ENCODE measurements at places on chromosomes 13 and 19.

DNA sequence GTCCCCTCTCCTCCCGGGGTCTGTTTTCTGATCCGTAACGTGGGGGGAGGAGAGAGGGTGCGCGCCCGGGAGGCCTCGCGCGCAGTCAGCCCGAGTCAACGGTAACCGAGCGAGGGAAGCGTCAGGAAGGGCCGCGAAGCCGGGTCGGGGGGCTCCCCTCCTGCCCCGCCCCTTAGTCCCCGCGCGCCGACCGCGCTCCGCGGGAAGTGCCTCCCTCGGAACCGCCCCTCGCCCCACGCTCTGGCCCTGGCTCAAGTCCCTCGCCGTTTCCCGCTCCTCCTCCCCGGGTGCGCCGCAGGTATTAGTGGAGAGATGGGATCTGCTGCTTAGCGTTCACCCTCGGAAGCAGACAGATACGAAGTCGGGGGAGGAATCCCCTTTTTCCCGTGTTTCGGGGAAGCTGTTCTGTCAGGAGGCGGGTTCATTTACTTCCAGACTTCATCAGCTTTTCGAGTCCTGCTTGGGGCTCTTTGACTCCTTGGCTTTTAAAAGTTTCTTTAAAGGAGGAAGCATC, 770 bp downstream of the HNRNPM start:
- no peak for DNase-seq

DNA sequence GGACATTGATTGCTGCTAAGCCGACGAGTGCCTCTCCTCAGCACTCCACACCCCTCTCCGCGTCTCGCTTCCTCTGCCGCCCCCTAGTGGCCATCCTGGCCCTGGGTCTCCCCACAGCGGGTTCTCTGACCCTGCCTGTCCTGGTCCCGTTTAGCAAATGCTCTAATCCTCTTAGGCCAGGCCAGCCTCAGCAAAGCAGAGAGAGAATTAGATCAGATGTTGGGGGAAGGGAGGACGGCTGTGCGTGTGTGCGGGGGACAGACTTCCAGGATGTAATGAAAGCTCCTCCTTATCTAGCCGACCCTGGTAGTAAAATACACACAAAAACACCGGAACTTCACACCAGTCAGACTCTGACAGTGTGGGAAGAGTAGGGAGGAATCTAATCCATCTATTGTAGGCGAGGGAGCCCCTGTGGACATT, 4.5 kb downstream of the TPRX2 start:
- peak; percentile 8 for DNase-seq

DNA sequence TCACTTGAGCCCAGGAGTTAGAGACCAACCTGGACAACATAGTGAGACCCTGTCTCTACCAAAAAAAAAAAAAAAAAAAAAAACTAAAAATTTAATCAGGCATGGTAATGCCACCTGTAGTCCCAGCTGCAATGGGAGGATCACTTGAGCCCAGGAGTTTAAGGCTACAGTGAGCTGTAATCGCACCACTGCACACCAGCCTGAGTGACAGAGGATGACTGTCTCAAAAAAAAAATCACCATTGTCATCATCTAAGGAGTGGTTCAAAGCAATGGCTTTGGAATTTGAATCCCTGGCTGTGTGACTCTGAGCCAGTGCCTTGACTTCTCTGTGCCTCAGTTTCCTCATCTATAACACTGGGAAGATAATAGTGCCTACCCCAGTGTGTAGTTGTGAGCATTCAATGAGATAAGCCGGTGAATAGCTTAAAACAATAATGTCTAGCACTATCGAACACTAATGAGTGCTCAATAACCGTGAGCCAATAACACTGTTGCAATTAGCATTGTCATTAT, 11.5 kb downstream of the IGSF23 start:
- DNase-seq = no peak

DNA sequence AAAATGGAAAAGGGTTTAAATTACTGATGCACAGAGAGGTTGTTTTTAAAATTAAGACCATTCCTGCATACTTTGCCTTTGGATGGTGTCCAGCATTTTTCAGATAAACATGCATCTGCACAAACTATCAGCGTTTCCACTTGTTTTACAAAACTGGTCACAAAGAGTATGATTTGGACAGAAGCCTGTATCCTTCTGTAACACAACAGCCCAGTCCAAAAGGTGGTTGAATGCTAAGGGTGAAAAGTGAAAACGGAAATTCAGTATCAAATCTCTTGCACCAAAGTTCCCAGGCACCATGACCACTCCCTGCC, 21.7 kb upstream of the DOCK9 start:
- DNase-seq = no peak

GRCh38 chr19:940591-941291, 14.9 kb downstream of the ARID3A start:
- no peak for DNase-seq

DNA sequence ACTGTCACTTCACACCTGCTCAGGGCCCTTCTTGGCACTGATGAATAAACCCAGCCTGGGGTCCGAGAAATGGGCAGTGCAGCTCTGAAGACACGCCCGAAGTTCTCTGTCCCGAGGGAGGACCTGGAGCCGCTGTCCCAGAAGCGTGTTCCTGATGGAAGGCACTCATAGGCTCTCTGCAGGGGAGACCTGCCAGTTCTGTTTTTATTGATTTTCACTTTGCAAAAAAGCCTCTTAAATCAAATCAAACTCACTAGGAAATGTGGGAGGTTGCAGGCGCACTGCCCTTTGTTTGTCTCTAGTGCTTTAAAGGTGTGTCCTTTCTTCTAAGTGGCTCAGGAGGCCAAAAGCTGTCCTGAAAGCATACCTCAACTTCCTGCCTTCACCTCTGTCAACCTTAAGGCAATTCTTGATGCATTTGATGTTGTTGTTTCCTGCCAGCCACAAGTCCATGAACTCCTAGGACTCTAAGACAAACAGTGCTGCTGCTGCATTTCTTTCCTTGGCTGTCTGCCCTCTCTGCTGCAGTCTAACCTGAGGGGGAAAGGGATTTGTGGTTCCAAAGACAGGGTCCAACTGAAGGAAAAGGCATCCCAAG, 663.2 kb downstream of the UQCRFS1 start:
- no peak for DNase-seq

DNA sequence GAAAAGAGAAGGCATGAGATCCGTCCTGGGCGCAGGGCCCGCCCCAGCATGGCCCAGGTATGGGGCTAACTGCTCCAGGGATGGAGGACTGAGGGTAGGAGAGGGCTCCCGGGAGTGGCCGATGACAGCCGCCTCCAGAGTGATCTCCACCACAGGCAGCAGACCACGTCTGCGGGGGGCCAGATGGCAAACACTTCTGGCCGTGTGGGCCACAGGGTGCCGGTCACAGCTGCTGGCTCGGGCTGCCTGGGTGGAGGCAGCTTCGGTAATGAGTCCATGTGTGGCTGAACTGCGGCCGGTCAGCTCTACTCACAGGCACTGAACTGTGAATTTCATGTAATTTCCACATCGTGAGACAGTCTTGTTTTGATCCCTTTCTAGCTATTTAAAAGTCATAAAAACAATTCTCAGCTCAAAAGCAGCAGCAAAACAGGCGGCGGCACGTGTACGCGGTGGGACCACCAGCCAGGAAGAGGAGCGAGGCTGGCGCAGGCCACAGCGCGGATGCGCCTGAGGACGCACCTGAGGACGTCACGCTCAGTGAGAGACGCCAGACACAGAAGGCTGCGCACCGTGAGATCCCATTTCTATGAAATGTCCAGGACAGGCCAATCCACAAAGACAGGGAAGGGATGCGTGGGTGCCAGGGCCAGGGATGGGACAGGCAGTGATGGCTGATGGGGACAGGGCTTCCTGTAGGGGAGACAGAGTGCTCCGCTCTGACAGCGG, 4.0 kb downstream of the LSM7 start:
- no peak for DNase-seq

GRCh38 chr13:80276371-80277289, 64.3 kb downstream of the SPRY2 start:
- no peak for DNase-seq

DNA sequence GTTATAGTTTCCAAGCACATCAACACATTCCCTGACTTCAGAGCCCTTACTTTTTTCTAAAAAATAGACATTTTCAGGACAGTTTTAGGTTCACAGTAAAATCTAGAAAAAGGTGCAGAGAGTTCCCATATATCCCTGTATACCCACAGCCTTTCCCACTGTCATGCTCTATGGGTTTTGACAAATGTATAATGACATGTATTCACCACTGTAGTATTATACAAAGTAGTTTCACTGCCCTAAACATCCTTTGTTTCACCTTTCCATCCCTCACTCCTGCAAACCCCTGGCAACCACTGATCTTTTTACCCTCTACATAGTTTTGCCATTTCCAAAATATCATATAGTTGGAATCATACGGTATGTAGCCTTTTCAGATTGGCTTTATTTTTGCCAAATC, 15.6 kb downstream of the NAA16 start:
- no peak for DNase-seq

- no peak for DNase-seq
Observed at GRCh38 chr19:4656102-4656501, 14.0 kb downstream of the MYDGF start.

DNA sequence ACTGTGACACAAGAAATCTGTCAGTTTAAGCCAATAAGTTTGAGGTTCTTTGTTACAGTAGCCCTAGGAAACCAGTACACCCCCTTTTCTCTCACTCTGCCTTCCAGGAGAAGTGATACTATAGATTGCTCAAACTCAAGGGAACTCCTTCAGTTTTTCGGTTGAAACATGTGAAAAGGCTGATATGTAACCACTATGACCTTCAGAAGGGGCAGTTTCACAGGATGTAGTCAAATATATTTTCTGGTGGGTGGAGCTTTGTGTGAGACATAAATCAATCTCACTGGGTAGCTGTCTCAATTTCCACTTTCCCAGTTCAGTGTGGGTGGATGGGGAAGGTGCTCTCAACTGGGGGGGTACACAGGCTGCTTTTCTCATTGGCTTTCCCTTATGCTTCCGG, 41.7 kb downstream of the HTR2A start:
- DNase-seq = no peak

- no peak for DNase-seq
Observed at GRCh38 chr13:81916461-81916860, 1575.5 kb upstream of the SPRY2 start.

Measured in fibroblast of skin of left biceps (primary cell).